Temporal lobe (tissue), 4 donors: ENCODE measurements at places on chromosomes 7 and 10. TPM values are rescaled to one million over a fixed set of nuclear protein-coding genes. Genes with fewer than 3 reads are reported as not detected.

AKR1C8 gene
- not detected for total RNA-seq

CTTNBP2 gene
- total RNA-seq: 52.9 TPM

CALML3 gene
- total RNA-seq: not detected

GTF2IRD1 gene
- 12.3 TPM for total RNA-seq

NUTM2D gene
- total RNA-seq: 7.9 TPM

CLEC2L gene
- 1.2 TPM for total RNA-seq

TAS2R41 gene
- not detected for total RNA-seq

FBXO24 gene
- total RNA-seq: not detected

SKIDA1 gene
- 6.9 TPM for total RNA-seq

TMEM130 gene
- 8.9 TPM for total RNA-seq

GJD4 gene
- total RNA-seq: not detected

NPFFR1 gene
- 1.5 TPM for total RNA-seq

RGR gene
- 0.49 TPM for total RNA-seq

NXPH1 gene
- total RNA-seq: 34.9 TPM

UBTD1 gene
- 0.49 TPM for total RNA-seq

PLEKHA1 gene
- total RNA-seq: 26.3 TPM

PHYHIPL gene
- 18.9 TPM for total RNA-seq

TLX1 gene
- total RNA-seq: not detected

IQUB gene
- total RNA-seq: 2.0 TPM

ZNF853 gene
- total RNA-seq: 19.2 TPM

PLPP4 gene
- total RNA-seq: 15.0 TPM

CYP2W1 gene
- not detected for total RNA-seq

IGF2BP3 gene
- 37.9 TPM for total RNA-seq

CALHM3 gene
- not detected for total RNA-seq

FAM25A gene
- not detected for total RNA-seq

LIPK gene
- total RNA-seq: not detected

HK1 gene
- 86.8 TPM for total RNA-seq
